ENCODE measurements at places on chromosomes 2 and 18.

DNA sequence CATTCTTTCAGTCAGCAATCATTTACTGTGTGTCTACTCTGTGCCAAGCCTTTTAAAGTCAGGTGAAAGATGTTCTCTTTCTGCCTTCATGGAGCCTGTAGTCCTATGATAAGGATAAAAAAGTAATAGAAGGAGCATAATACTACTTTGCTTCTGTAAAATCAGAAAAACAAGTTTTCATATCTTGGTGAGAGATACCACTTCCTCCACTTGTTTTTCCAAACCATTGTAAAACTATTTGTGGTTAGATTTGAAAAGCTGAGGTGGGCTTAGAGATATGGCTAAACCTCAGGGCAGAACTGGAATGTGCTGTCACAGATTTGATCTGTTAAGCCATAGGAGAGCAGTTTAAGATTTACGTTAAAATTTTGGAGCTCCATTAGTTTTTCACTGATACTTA lies 104.7 kb upstream of the FAM117B start:
- DNase-seq, result no peak

GRCh38 chr2:9235147-9236044 lies 28.8 kb downstream of the ASAP2 start:
- DNase-seq, result no peak

- peak; percentile 12 for DNase-seq
Measured at GRCh38 chr2:117771969-117772630, 42.4 kb upstream of the DDX18 start.

DNA sequence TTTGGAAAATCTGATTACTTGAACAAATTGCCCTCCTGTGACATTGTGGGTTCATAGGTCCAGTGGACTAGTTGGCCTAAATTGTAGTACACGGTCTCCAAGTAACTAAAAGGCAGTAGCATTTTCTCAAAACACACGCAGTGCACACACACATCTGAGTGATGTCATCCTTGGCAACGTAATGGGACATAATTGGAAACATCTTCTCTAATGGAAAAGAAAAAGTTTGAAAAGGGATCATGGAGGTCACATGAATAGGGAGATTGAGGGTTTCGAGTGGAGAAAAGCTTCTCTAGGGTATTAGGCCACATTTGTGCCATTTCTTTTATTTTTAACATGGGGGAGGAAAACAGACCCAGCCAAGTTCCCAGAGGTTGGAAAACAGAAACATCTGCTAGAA lies 93.3 kb downstream of the MAP4K4 start:
- DNase-seq, result peak; percentile 74

- no peak for DNase-seq
Measured at GRCh38 chr2:197284956-197285355, 25.6 kb downstream of the ANKRD44 start.
